T follicular helper cell (primary cell): ENCODE measurements at places on chromosomes 5 and 9.

- DNase-seq: no peak
Observed at GRCh38 chr5:146007270-146007669, 70.9 kb downstream of the SH3RF2 start.

DNA sequence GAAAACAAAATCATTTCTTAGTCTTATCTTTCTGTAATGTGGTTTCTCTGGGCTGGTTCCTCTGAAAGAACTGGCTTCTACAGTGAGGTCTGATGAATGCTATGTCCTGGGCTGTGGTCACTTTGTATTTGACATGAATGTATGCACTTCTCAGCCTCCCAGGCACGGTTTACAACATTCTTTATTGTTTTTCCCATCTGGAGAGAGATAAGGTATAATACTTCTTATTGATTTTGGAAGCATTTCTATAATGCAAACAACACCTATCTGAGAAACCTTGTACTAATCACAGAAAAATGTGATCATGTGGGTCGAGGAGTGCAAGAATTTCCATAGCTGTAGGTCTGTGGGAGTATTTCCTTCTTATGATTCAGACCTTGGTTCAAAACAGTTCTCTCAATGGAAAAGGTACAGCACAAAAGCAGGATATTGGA is 46.9 kb downstream of the ACTBL2 start:
- no peak for DNase-seq

GRCh38 chr5:111779260-111779921 is 22.4 kb upstream of the NREP start:
- DNase-seq: no peak

- no peak for DNase-seq
Observed at GRCh38 chr9:127611603-127611898, 526 bp upstream of the STXBP1 start.

DNA sequence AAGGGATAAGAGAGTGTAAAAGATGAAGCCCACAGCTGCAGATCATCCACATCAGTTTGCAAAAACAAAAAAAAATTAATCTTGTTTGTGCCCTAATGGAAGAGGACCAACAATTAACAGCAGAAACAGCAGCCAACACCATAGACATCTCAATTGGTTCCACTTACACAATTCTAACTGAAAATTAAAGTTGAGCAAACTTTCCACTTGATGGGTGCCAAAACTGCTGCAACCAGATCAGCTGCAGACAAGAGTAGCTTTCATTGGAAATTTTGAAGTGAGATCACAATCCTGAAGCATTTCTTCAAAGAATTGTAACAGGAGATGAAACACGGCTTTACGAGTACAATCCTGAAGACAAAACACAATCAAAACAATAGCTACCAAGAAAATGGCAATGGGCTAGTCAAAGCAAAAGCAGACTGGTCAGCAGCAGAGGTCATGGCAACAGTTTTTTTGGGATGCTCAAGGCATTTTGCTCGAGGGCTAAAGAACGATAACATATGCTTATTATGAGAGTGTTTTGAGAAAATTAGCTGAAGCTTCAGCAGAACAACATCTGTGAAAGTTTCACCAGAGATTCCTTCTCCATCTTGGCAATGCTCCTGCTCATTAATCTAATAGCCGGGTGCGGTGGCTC is 4.1 kb upstream of the RBM27 start:
- no peak for DNase-seq

DNA sequence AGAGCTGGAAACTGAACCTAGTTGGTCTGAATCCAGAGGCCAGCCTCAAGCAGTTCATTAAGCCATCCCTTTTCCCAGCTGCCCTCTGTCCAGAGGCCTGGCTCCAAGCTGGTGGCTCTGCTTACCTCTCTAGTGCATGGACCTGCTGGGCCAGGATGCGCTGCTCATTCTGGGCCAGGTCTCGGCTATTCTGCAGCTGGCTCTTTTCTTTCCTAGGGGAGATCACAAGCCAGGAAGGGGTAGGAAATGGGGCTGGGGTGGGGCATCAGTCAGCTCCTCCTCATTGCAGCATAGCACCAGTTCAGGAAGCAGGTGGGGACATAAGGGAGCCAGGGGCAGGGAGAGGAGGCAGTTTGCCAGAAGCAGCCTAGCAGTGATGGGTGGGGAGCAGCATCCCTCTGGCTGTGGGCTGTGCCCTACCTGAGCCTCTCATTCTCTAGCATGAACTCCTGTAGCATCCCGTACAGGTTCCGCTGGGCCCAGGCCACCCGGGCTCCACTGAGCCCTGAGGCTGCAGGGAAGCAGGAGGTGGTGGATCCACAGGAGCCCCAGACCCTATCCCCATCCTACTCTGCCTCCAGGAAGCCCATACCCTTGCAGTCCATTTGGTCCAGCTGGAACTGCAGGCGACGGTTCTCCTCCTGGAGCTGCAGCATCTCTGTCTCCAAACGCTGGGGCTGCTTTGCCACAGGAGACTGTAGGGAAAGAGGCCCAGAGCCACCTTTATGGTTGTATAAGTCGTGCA is 5.2 kb downstream of the KIF12 start:
- DNase-seq: no peak

- no peak for DNase-seq
Observed at GRCh38 chr5:15664961-15665360, 165.0 kb downstream of the FBXL7 start.

DNA sequence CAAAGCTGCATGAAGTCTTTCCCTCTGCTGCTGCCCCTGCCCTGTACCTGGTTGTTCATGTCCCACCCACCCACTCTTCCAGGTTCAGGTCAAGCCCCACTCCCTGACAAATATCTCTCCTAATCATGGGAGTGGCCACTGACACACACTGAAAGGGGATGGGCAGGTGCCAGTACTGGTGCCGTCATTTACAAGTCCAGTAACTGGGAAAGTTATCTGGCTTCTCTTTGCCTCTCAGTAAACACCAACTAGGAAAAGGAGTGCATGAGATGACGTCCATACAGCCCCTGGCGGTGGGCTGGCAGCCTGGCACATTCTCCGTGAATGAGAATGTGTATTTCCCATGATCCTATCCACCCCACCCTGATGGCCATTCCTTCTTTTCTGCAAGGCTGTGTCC is 225.2 kb downstream of the FSTL4 start:
- no peak for DNase-seq

- no peak for DNase-seq
Observed at GRCh38 chr9:134785325-134786108, 95.1 kb upstream of the FCN2 start.

- no peak for DNase-seq
Observed at GRCh38 chr5:10499776-10500175, 58.1 kb downstream of the ROPN1L start.

GRCh38 chr9:132572921-132573320 is 9.5 kb upstream of the BARHL1 start:
- DNase-seq: no peak

GRCh38 chr9:4318326-4318725 is 18.5 kb upstream of the GLIS3 start:
- DNase-seq: no peak

DNA sequence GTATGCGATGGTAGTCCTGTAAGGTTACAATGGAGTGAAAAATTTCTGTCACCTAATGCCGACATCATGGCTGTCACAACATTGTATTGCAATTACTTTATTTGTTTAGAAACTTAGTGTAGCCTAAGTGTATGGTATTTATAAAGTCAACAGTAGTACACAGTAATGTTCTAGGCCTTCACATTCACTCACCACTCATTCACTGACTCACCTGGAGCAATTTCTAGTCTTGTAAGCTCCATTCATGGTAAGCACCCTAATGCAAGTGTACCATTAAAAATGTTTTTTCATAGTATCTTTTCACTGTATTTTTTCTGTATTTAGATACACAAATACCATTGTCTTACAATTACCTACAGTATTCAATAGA is 58.5 kb downstream of the ATP10B start:
- no peak for DNase-seq
